Myometrial cell (primary cell): ENCODE measurements at places on chromosomes 11 and 22. TPM values are rescaled to one million over a fixed set of nuclear protein-coding genes. Genes with fewer than 3 reads are reported as not detected.

The NXPE2 gene
- not detected in 2 replicates for total RNA-seq

The SYT9 gene
- 0.18 and 0.29 TPM in 2 replicates for total RNA-seq

The WBP2NL gene
- total RNA-seq, result 0.18 TPM in 1 of 2 replicates, not detected in the other

The ZBED4 gene
- 6.9 and 7.8 TPM in 2 replicates for total RNA-seq

The NUDT8 gene
- total RNA-seq, result 13.6 and 14.1 TPM in 2 replicates

The POU2F3 gene
- total RNA-seq, result not detected in 2 replicates

The C1QTNF6 gene
- 6.9 and 8.9 TPM in 2 replicates for total RNA-seq

The CEND1 gene
- 0.89 and 3.5 TPM in 2 replicates for total RNA-seq

The PLAAT5 gene
- not detected in 2 replicates for total RNA-seq

The PYGM gene
- 0.18 and 1.2 TPM in 2 replicates for total RNA-seq

The STK33 gene
- 5.3 and 5.8 TPM in 2 replicates for total RNA-seq

The OR52E8 gene
- total RNA-seq, result not detected in 2 replicates

The CDC42BPG gene
- total RNA-seq, result 0.18 and 0.29 TPM in 2 replicates

The DNAJB13 gene
- not detected in 2 replicates for total RNA-seq

The ABCC8 gene
- total RNA-seq, result not detected in 2 replicates

The FAM111B gene
- total RNA-seq, result 3.2 and 5.7 TPM in 2 replicates

The OR8A1 gene
- not detected in 2 replicates for total RNA-seq

The MYO7A gene
- not detected in 2 replicates for total RNA-seq

The PAMR1 gene
- total RNA-seq, result 68.3 and 68.9 TPM in 2 replicates

The CCDC89 gene
- total RNA-seq, result 2.3 and 4.8 TPM in 2 replicates

The GAL3ST3 gene
- not detected in 2 replicates for total RNA-seq

The HBG2 gene
- not detected in 2 replicates for total RNA-seq

The LDHAL6A gene
- total RNA-seq, result not detected in 2 replicates

The CNGA4 gene
- total RNA-seq, result not detected in 2 replicates

The B3GAT3 gene
- total RNA-seq, result 48.4 and 56.2 TPM in 2 replicates

The MRGPRF gene
- 34.2 and 39.2 TPM in 2 replicates for total RNA-seq

The H19 gene
- total RNA-seq, result 41.8 and 55.1 TPM in 2 replicates
